ENCODE measurements at places on chromosomes 13 and 19.

- DNase-seq, result no peak
Observed at GRCh38 chr19:46601318-46602224, at the start of gene CALM3. CALM3 (plus strand) TSS chr19:46601330; CDS start chr19:46601435, 105 bp downstream.

GRCh38 chr19:1000591-1001537 is 645 bp downstream of the GRIN3B start:
- DNase-seq, result no peak

DNA sequence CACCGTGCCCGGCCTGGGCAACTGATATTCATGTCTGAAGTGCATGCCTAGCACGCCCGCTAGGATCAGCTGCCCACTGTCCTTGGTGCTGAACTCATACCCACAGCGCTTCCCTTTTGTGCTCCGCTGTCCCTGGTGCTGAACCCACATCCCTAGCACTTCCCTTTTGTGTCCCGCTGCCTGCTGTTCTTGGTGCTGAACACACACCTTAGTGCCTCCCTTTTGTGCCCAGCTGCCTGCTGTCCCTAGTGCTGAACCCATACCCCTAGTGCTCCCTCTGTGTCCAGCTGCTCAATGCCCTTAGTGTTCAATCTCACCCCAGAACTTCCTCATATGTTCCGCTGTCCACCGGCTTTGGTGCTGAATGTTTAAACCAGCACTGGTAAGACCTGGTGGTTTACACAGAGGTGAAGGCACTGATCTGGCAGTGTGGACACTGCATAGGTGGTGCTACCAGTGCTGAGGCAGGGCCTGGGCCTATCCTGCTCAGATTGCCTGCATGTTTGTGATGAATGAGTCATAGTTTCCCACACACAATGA is 26.3 kb upstream of the SIGLEC11 start:
- peak; percentile 87 for DNase-seq

- no peak for DNase-seq
Observed at GRCh38 chr13:79810018-79810417, 329.1 kb downstream of the NDFIP2 start.

DNA sequence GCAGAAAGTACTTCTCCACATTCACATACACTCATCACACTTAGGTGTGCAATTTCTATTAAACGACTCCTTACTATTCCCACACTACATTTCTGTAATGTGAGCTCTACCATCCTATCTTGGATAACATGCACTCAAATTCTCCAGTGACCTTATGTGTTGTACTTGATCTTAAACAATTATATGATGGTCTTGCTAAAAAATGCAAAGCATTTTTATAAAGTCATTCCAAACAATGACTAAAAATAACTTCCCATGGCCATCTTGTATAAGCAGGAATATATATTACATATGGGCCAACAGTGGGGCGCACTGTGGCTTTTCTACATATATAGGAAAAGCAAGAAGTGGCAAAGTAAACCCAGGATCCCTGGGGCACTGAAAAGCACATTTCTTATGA is 155.5 kb downstream of the FLT1 start:
- no peak for DNase-seq

GRCh38 chr19:40762754-40763470 is 11.9 kb downstream of the SNRPA start:
- DNase-seq, result no peak
